Suppressor macrophage treated with lipopolysaccharide for 1 hour (primary cell): ENCODE measurements at places on chromosomes 5 and 9.

DNA sequence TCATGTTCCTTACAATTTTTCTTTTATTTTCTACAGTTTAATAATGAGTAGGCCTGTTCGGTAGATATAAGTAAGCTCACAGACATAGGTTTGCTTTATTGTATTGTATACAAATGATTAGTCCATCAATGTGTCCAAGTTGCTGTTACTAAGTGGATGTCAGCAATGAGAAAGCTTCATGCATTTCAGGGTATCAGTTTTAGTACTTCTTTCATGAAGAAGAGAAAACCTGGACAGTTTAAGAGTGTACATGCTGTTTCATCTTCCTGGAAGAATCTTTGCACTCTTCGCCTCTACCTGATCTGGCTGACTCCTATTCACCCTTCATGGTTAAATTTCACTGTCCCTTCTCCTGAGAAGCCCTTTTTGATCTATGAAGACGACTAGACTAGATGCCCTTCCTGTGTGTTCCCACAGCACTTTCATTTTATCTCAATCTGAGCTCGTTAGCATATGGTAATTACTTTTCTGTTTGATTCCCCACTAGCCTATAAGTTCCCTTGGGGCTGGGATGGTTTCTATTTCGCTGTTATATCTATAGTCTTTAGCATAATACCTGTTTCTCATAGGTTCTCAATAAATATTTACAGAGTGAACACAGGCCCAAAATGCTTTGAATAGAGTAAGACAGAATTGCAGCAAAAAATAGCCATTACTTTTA lies 70.7 kb downstream of the CETN3 start:
- DNase-seq, result no peak

- no peak for DNase-seq
These were observed 184.6 kb upstream of the PUM3 start for GRCh38 chr9:3028535-3028934.

- no peak for DNase-seq
These were observed 64.3 kb upstream of the CAMK4 start for GRCh38 chr5:111159845-111160244.

- DNase-seq, result no peak
These were observed 6.1 kb upstream of the STOML2 start for GRCh38 chr9:35108946-35109575.

DNA sequence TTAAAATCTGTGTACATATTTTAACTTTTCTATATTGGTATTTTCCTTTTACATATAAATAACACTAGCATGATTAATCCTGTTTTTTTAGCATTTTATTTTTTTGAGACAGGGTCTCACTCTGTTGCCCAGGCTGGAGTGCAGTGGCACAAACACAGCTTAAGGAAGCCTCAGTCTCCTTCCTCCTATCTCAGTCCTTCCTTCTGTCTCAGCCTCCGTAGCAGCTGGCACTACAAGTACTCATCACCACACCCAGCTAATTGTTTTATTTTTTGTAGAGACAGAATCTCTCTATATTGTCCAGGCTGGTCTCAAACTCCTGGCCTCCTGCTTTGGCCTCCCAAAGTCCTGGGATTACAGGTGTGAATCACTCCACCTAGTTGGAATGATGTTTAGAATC lies 1.5 kb upstream of the C5orf24 start:
- DNase-seq, result no peak

GRCh38 chr9:6870149-6870548 lies 112.4 kb downstream of the KDM4C start:
- DNase-seq, result no peak

DNA sequence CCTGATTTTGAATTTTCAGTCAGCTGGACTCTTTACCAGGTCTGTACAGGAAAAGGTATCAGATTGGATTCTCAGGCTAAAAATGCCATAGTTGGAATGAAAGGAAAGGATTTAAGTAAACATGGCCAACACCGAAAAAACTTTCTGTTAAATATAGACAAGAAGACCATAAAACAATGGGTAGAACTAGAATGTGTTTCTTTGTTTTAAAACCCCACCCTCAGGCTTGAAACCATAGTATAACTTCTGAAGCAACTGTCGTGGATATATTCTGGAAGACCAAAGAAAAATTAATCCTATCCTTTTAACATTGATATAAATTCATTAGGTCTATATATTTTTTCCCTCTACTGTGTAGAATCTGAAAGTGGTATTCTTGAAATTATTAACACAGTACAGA lies 118.6 kb upstream of the HAPLN1 start:
- DNase-seq, result no peak

DNA sequence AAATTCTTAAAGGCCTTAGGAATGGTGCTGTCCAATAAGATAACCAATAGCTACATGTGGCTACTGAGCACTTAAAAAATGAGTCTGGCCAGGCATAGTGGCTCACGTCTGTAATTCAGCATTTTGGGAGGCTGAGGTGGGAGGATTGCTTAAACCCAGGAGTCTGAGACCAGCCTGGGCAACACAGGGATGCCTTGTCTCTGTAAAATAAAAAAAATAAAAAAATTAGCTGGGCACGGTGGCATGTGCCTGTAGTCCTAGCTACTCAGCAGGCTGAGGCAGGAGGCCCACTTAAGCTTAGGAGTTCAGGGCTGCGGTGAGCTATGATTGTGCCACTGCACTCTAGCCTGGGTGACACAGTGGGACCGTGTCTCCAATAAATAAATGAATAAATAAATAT lies 1.3 kb upstream of the SLC22A5 start:
- DNase-seq, result no peak

- no peak for DNase-seq
These were observed 1059.3 kb downstream of the CDH9 start for GRCh38 chr5:25979086-25979485.

- no peak for DNase-seq
These were observed 20.1 kb upstream of the HSPA9 start for GRCh38 chr5:138595180-138595795.

GRCh38 chr5:121384359-121384758 lies 467.3 kb upstream of the FTMT start:
- no peak for DNase-seq
